ENCODE measurements at places on chromosomes 2 and 18.
A peak's percentile ranks its signal among the peaks of the same experiment; 100 is the strongest.

GRCh38 chr2:9032121-9032520 lies 28.6 kb upstream of the MBOAT2 start:
- no peak for DNase-seq

GRCh38 chr18:21960189-21960588 lies 209.2 kb upstream of the GATA6 start:
- DNase-seq: peak; percentile 20

DNA sequence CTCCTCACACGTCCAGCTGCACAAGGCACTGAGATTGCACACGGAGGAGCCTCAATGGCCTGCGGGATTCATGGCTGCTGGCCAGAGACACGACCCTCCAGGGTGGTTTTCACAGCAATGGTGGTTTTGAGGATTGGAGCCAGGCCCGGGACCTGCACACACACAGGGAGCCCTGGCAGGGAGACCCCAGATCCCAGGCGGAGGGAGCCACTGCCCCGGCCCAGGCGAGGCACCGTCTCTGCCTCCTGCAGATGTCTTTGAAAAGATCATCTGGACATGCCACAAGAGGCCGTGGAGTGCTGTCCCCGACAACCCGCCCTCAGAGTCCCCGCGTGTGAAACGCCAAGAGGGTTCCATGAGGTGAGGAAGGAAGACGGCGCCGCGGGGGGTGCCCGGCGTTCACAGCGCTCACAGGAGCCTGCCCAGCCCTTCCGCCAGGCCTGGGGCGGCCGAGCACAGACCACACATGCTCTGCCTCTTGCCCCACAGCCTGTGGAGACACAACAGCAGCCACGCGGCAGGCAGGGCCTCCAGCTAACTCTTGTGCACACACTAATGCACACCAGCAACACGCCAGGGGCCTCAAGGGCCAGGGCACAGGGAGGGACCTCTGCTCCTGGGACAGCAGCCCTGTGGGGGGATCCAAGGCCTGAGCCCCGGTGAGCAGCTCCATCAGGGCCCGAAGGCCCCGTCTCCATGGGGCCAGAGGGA lies 72.8 kb upstream of the CTDP1 start:
- no peak for DNase-seq

DNA sequence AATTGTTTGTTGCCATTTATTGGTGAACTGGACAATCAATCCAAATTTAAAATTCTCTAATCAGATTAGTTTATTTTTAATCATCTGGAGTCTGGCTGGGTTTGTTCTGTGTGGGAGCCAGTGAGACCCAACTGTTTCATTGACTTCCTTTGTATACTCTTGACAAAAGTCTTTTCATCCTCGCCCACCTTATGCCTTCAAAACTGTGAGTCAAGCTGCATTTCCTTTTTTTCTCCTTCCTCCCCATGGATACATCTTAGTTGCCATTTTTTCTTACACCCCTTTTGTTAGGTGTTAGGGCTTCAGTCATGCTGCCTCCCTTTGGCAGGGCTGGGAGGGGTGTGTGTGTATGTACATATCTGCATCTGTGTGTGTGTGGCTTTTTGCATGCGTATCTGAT lies 117.6 kb downstream of the PRKCE start:
- DNase-seq: no peak

DNA sequence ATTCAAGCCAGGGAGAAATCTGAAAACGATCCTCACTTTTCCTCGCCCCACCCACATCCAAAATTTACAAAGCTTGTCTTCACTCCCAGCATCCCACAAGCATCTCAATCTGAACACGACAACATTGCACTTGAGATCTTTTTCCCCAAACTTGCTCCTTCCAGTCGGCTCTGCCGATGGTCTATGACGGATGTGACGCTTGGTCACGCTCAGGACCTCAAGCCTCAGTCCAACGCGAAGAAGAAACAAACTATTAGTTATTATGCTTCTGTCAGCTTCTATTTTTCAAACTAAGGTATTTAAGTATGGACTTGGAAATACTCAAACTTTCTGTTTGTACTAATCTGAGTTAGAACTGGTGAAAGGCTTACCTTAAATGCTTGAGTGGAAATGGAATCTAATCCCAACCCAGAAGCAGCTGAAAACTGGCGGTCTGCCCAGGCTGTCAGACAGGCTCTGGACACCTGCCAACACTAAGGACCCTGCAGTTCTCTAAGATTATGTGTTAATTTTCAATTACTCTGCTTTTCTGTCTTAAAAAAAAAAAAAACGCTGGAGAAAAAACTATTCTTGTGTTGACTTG lies 132.1 kb upstream of the DNMT3A start:
- peak; percentile 79 for DNase-seq

- DNase-seq: no peak
Measured at GRCh38 chr2:59754011-59754735, 799.3 kb downstream of the BCL11A start.

DNA sequence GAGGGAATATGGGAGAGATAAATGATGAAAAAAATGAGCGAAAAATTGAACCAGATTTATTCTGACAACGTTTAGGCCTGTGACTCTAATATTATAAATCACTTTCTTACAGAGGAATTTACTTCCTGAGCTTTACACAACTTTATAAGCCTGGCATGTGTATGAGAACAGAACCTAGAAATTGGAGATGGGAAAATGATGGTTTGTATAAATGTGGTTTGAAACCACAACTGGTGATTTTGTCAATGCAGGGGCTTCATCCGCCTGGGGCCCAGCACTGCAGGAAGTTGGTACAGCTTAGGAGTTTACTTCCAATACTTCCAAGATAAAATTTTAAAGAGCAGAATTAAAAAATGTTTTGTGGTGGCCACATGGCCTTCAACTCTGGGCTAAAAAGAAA lies 82.3 kb downstream of the VAPA start:
- DNase-seq: no peak

GRCh38 chr18:59952283-59953007 lies 52.6 kb downstream of the PMAIP1 start:
- no peak for DNase-seq

DNA sequence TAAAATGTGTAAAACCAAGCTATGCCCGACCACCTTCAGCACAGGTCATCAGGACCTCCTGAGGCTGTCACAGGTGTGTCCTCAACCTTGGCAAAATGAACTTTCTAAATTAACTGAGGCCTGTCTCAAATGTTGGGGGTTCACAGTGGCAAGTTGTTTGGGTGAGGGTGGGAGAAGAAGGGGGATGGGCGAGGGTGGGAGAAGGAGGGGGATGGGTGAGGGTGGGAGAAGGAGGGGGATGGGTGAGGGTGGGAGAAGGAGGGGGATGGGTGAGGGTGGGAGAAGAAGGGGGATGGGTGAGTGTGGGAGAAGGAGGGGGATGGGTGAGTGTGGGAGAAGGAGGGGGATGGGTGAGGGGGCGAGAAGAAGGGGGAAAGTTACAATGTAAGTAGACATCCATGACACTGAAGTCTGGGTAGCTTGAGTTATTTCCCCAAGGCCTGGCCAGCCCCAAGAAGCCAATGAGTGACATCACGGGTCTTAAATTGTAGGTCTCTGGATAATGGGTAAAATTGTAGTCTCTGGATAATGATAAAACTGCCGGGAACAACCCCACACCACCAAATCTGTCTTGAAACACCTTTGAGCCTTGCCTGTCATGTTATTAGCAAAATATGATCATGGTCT lies 56.3 kb downstream of the TIMM21 start:
- peak; percentile 26 for DNase-seq

DNA sequence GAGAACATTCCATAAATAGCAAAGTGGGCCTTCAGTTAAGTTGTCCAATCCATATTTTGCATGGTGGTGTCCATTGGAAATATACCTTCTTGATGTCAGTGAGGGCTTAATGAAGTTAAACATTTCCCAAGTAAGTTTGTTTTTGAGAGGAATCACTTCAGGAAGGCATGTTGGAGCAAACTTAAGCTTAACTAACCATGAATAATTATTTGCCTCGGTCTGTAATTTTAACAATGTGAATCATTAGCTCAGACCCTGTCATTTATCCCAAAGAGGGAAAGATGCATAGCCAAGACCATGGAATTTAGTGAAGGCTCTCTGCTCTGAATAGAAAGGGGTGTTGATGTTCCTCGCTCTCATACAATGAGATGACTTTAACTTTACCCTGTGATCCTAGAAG lies 47.4 kb downstream of the SPATS2L start:
- no peak for DNase-seq

DNA sequence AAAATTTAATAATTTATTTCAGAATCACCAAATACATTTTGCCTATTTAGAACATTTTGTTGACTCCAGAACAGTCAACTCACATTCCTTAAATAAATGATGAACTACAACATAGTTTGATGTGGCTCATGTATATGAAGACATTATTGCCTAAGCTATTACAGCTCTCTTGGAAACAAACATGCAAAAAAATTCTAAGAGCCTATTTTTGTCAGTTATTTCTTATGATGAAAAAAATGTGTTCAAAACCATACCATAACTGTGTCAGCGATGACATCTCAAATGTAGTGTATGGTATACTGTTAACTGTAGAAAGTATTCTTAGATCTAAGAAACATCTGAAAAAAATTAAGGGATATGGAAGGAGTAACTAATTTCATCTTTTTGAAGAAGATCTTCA lies 6.3 kb upstream of the EMILIN2 start:
- DNase-seq: peak; percentile 11

- DNase-seq: no peak
Measured at GRCh38 chr2:240498958-240499260, 58.9 kb downstream of the ANKMY1 start.

- no peak for DNase-seq
Measured at GRCh38 chr2:218188528-218188927, 21.8 kb upstream of the CXCR1 start.

DNA sequence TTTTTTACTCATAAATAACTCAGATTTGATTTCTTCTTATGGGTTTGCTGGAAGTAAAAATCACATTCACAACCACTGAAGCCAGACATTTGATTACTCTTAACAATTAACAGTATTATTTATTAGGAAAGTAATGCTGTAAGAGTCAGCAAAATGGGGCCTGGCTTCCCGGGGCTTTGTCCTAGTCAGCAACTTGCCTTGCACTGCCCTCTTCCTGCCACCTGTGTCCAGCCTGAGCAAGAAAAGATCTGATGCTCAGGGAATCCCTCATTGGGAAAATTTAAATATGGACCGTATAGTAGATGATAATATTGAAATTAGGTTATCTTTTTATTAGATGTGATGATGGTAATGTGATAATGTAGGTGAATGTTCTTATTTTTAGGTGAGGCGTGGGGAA lies 30.8 kb upstream of the ACYP2 start:
- DNase-seq: no peak

- DNase-seq: no peak
Measured at GRCh38 chr2:108936076-108936864, 52.8 kb downstream of the EDAR start.

- DNase-seq: no peak
Measured at GRCh38 chr18:32049393-32050171, 31.0 kb downstream of the RNF125 start.

- no peak for DNase-seq
Measured at GRCh38 chr2:41718705-41719104, 329.1 kb upstream of the PKDCC start.

DNA sequence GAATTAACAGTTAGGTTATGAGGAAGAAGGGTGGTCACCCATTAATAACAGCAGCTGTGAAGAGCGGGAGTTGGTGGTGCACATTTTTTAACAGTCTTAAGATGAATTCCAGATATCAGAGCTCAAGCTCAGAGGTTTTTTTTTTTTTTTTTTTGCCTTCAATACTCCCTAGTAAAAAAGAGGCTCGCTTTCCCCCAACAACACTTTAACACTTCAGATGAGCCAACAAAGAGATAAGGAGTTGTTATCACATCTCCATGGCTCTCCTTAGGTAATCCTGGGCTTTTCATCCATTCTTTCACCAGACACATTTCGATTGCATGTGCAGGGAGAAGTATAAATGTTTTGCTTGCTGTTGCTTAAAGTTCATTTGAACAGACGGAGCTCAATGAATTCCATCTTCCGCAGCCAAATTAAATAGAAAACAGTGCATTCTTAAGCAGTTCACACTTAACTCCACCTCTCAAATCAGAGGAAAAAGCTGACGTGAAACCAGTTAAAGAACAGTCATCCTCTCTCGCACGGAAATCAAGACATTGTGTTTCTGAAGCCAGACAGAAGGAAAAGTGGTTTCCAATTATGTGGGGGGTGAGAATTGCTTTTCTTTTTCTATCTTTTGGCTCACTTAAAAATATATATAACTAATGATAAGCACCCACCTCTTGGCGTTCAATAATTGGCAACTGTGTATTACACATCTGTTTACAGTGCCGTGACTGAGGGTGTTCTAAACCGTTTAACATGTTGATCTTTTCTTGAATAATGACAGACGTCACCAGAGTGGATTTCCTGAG lies 118.2 kb downstream of the ZNF521 start:
- DNase-seq: peak; percentile 72

- DNase-seq: peak; percentile 65
Measured at GRCh38 chr18:58784601-58785137, 80.0 kb upstream of the ZNF532 start.

DNA sequence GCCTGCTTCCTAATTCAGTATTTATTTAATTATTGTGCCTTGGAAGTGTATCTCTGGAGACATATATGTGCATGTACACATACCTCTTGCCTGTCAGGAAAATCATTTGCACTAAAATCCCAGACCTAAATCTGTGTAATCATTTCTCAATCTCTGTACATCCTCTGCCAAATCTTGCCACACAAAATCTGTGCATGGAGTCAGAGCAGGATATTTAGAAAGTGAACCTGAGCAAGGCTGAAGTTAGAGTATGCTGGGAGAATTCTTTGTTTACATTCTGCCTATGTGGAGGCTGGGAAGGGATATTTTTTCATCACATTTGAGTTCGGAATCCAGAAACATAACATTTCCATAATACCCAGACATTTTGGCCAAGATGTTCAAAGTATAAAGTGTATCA lies 9.3 kb downstream of the XRCC5 start:
- peak; percentile 8 for DNase-seq

GRCh38 chr2:128271597-128271910 lies 47.1 kb downstream of the HS6ST1 start:
- DNase-seq: no peak

GRCh38 chr2:160920791-160921303 lies 239.4 kb upstream of the TANK start:
- DNase-seq: peak; percentile 89

- DNase-seq: no peak
Measured at GRCh38 chr2:62724886-62725711, 19.6 kb downstream of the EHBP1 start.

Data from eye (tissue), 1 donor.